Stimulated activated CD4-positive, alpha-beta T cell treated with anti-CD3 and anti-CD28 coated beads, Interleukin-1b, Interleukin-23, amount 100 ng/mL, for 1 hour (primary cell): ENCODE measurements at places on chromosomes 1 and 21.

DNA sequence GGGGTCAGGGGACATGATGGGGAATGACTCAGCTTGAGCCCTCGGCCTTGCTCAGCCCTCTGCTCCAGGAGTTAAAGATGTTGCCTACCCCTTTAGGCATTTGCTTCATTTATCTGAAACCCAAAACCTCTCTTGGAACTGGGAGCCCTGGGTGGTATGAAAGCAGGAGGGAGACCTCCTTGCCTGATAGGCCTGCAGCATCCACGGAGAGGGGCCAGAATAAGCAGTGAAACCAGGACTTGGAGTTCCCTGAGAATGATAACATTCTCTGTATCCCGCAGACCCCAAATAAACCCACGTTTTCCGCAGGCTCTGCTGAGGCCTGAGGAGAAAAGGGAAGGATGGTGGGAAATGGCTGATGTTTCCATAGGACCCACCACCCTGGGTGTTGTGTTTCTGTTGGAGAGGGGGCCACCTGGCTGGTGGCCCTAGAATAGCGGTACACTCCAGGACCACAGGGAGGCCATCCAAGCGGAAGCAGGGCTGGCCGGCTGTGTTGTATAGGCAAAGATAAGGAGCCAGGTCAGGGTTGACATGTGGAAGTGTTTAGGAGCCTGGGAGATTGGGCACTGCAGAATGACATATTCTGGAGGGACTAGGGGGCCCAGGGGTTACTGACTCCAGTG is 77.4 kb downstream of the FOXD2 start:
- DNase-seq: no peak

- no peak for DNase-seq
These were observed 30.5 kb downstream of the KRTAP10-1 start for GRCh38 chr21:44509539-44509938.

- no peak for DNase-seq
These were observed 4.1 kb downstream of the NRIP1 start for GRCh38 chr21:15060543-15061175.

- peak; percentile 57 for DNase-seq
These were observed 22.9 kb upstream of the LDLRAP1 start for GRCh38 chr1:25520446-25521061.

GRCh38 chr1:58220836-58221472 is 325.6 kb downstream of the OMA1 start:
- no peak for DNase-seq

DNA sequence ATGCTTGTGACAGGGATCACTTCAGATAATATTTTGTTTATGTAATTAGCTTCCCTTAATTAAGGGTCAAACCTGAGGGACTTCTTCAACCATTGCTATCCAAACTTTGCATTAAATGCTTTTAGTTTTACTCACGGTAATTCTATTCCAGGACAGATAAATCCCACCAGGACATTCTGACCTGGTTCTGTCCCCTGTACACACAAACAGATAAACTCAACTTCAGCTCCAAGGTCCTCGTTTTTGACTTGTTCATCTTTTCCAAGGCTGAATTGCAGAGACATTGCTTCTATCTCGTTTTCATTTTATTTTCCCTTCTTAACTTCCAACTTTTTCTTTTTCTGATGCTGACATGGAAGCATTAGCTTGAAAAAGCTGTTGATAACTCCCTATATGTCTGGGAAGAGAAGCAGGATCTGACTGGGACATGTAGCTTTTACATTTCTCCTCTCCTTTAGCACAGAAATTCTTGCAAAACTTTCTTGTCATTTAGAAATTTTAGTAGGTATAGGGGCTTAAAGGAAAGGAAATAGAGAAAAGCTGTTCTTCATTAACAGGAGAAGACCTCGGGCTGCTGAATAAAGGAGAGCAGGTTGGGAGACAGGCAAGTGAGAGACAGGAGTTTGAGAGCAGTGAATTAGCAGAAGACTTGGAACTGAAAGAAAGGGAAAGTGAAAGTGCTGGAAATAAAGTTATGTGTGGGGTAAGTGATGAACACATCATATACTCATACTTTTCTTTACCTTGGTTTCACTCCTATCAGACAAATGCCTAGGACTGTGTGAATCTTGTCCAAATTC is 231.7 kb upstream of the B3GALT2 start:
- DNase-seq: no peak

- DNase-seq: no peak
These were observed 163.6 kb downstream of the CAMTA1 start for GRCh38 chr1:6948861-6949260.

GRCh38 chr21:43985690-43986251 is 26.3 kb upstream of the TRAPPC10 start:
- DNase-seq: no peak

DNA sequence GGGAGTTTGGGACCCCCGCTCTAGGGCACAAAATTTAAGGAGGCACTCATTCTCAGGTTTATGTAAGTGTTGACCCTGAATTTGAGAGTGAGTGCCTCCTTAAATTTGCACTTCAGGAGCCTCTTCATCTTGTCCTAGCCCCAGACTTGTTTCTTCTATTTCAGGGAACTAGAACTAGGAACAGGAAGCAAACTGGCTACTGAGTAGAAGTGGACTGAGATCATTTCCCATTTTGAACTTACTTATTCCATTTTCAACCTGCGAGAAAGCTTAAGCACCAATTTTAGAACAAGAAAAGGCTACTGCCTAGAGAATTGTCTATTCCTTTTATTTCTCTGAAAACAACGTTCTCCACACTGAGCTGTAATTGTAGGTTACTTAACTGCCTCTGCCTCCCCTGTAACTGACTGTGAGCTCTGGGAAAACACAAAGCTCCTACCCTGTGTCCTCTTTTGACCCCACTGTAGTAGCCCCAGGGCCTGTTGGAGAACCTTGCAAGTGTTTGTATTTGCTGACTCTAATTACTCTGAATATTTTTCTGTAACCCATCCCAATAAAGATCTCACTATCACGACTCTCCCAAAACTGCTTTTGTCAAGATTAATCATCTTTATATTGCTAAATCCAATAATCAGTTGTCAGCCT is 2.5 kb downstream of the PPT1 start:
- DNase-seq: no peak

DNA sequence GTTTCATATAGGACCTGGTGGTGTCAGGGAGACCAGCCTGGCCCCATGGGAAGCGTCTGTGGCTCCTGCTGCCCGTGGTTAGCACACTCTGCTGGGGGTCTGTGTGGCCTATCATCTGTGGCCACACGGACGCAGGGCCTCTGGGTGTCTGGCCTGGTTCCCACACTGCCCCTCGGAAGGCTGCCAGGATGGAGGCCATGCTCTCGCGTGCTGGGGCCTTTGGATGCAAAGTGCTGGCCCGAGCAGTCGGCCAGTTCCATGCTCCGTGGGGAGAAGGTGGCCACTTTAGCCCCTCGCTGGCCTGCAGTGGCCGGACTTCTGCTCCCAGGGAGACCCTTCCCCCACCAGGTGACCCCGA is 20.8 kb upstream of the LRRC3 start:
- no peak for DNase-seq

DNA sequence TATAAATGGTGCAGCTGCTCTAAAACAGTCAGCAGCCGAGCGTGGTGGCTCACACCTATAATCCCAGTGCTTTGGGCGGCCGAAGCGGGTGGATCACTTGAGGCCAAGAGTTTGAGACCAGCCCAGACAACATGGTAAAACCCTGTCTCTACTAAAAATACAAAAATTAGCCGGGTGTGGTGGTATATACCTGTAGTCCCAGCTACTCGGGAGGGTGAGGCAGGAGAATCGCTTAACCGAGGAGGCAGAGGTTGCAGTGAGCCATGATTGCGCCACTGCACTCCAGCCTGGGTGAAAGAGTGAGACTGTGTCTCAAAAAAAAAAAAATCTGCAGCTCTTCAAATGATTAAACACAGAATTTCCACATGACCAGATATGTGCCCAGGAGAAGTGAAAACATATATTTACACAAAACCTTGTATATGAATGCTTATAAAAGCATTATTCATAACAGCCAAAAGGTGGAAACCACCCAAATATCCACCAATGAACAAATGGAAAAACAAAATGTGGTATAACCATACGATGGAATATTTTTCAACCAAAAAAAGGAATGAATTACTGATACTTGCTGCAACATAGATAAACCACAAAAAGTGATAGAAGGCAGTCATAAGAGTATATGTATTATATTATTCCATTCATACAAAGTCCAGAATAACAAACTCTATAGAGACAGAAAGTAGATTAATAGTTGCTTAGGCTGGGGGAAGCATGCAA is 14.1 kb downstream of the EPS15 start:
- no peak for DNase-seq

DNA sequence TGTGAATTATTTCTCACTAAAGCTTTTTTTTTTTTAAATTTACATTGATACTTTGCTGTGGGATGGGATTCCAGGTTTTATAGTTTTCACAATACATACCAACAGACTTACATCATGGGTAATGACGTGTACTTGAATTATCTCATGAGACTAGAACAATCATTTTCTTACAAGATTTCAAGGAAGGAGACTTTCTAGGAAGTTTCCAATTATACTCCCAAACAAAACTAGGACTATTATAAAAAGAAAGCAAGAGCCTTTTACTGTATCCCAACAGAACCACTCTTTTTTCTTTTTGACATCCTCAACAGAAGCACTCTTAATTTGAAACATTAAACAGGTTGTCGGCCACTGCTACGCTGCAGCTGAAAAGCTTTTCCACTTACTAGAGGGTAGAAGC is 48.7 kb downstream of the TESK2 start:
- no peak for DNase-seq

- DNase-seq: no peak
These were observed 1.4 kb downstream of the VPS13D start for GRCh38 chr1:12231276-12231595.

GRCh38 chr1:243796016-243796415 is 54.0 kb downstream of the AKT3 start:
- DNase-seq: no peak

DNA sequence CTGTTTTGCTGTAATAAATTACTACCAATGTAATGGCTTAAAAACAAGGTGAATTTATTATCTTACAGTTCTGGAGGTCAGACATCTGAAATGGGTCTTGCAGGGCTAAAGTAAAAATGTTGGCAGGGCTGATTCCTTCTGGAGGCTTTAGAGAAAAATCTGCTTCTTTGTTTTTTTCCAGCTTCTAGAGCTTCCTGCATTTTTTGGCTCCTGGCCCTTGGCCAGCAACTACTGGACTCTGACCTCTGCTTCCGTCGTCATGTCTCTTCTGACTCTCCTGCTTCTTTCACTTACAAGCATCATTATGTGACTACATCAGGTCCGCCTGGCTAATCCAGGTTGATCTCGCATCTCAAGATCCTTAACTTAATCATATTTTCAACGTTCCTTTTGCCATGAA is 350.9 kb downstream of the S1PR1 start:
- no peak for DNase-seq

DNA sequence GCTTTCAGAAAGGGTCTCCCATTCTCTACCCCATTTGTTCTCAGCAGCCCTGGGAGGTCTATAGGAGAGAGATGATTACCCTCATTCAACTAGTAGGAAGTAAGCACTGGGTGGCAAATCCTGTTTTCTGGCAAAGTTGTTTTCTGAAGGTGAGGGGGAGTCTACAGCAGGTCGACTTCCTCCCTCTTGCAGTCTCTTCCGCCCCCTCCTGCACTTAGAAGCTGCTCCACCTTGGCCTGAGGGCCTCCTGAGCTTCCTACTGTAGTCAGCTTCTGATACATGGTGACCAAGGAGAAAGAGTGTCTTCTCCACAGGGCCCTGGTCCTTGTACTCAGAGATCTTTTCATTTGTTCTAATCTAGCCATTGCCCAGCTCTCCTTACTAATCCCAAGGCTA is 93.1 kb downstream of the RGL1 start:
- no peak for DNase-seq

DNA sequence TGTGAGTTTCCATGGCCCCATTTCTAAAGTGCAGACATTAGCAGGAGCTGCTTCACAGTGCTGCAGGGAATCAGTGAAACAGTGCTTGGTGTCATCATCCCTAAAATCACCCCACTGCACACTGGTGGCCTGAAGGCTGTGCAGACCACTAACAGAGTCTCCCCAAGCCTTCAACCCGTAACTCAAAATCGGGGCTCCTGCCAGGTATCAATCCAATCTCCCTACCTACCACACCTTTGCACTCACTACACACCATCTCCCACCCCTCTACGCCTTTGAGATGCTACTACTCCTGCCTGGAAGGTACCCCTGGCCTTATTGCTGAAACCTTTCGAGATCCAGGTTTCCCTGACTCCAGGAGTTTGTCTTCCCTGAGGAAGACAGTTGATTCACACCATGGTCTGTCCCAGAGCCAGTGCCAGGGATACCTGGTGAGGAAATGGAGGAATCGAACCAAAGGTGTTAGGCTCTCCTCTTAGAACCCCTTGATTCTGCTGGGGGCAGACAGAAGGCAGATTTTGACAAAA is 25.5 kb downstream of the SLC2A1 start:
- no peak for DNase-seq

- DNase-seq: no peak
These were observed 19.1 kb downstream of the OPTC start for GRCh38 chr1:203512848-203513584.

DNA sequence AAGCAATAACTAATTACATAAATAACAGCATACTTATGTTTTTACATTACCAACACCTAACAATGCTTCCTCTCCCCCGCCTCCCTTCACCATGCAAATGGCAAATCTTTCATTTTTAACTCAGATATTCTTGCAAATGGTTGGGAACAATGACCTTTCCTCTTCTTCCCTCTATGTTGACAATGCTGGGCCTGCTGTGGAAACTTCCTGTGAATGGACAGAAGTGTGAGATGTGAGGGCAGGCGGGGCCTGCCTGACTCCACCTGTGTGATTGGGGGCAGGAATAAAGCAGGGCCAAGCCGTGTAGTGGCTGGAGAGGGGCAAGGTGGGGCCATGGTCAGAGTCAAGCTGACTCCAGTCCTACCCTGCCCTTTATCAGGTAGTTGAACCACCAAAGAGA is 289.6 kb downstream of the RPS6KC1 start:
- DNase-seq: no peak

DNA sequence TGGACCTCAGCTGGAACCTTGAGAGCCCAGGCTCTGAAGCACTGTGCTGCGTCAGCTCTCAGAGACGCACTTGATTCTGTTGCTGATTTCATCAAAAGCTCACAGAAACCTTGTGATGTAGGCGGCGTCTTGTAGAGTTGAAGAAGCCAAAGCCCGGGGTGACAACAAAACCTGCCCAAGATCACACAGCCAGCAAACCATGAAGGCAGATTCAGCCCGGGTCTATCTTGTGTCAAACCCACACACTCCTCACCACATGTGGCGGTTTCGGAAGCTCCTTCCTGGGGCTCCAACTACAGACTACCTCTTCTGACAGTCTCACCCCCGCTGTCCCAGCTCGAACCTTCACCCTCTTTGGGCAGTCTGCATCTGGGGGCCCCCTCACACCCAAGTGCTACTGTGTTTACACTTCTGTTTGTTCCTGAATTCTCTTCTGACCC is 50.4 kb downstream of the TENT5C start:
- no peak for DNase-seq

- DNase-seq: no peak
These were observed 59.5 kb upstream of the ENAH start for GRCh38 chr1:225712391-225712790.

GRCh38 chr1:65276197-65276939 is 33.0 kb upstream of the DNAJC6 start:
- DNase-seq: no peak
